ENCODE measurements at places on chromosomes 13 and 19.

DNA sequence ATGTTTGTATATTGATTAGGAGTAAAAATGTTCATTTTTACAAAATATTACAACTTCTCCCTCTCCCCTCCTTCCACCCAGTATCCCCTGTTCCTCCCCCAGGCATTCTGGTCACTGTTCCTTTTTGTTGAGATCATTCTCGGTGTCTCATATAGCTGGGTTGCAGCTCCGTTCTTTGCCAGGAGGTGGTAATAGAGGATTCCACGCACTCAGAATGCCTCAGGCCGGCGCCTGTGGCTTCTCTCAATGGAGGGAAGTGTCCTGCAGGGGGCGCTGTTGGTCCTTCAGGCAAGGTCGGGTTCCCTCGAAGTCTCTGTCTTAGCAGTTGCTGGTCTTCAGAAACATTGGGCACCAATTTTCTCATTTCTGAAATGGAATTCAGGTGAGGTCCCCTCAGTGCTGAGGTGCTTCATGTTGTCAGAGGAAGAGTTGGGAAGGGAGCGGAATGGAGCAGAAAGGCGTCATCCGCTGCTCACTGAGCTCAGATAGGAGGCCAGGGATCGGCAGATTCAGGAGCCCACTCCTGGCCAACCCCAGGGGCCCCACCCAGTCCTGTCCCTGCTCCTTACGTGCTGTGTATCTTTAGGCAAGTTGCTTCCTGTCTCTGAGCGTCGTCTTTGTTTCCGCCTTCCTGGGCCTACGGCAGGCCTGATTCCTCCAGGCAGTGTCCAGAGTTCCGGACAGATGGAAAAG is 10.3 kb upstream of the GARIN5A start:
- DNase-seq: peak; percentile 47

- DNase-seq: no peak
Measured at GRCh38 chr13:35618565-35619083, 142.1 kb upstream of the MAB21L1 start.

DNA sequence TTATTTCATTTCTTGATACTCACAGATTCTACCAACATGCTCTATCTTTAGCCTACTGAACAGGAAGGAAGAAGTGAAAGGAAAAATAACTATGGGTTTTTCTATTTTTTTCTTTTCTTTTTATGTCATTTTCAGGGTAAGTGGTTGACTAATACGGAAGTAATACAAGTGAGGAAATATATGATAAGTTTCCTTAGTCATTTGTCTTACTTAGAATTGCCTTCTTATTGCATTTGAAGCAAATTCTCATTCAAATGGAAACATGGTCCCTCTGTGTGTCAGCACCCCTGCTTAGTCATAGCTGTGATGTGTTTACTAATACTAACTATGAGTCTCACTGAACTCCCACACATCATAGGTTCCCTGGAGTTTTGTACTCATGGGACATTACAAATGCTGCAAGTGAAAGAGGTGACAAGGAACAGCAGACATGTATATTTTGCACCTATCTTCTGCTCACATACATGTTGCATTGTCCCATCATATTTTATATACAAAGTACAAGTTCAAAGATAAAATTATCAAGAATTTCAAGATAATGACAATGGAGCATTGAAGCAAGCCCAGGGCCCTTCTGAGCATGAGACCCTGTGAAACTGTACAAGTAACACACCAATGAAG is 60.1 kb downstream of the DCT start:
- DNase-seq: peak; percentile 83

DNA sequence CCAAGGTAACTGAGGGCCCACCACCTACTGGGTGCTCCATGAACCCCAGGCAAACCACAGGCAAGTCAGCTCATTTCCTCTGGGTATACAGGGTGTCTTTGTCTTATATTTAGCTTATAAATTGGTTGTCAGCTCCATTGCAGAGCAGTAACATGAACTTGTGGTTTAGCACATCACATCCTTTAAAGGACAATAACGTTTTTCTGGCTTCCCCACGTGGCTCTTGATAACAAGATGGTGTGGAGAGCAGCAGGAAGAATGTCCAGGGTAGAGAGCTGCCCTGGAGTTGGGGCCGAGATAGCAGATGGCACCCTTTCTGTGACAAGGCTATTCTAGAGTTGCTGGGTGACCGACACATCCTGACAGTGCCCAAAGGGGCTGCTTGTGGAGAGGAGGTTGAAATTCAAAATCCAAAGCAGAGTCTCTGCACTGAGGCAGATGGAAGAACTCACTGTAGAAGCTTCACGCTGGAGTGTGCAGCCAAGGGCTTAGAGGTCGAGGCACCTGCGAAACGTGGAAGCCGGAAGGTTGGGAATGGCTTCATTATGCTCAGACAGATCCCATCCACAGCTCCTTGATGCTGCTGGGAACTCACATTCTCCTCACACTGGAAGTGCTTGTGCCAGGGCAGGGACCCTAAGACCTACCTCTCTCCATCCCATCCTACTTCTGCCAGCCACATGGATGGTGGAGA is 133.0 kb upstream of the FRY start:
- DNase-seq: no peak

DNA sequence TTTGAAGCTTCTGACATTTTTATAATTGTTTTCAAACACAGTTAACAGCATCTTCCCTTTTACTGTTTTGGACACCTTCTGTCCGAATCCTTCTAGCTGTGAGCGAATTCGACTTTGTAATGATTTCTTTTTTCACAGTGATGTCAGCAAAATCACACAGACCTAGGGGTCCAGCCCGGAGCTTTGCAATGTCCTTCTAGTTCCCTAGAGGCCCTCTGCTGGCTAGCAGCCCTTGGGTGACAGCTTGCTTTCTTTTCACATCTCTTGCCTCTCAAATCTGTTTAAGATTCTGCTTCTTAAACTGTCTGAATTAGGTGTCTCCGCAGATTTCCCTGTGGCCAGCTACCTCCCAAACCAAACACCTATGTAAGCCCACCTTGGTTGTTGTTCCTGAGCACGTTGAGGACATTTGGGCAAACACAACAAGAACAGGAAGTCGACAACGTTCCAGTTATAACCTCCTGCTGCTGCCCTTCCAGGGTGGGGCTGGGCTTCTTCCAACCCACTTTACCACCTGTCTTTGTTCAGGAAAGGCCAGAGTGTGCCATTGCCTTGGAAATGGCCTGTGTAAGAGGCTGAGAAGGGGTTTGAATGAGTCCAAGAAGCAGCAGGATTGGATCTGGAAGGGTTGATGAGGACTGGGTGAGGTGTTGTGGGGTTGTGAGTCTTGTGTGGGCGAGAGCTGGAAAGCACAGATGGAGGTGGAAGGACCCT is 123.1 kb downstream of the ATP8A2 start:
- no peak for DNase-seq

GRCh38 chr13:57665481-57665880 is 33.9 kb downstream of the PCDH17 start:
- no peak for DNase-seq

DNA sequence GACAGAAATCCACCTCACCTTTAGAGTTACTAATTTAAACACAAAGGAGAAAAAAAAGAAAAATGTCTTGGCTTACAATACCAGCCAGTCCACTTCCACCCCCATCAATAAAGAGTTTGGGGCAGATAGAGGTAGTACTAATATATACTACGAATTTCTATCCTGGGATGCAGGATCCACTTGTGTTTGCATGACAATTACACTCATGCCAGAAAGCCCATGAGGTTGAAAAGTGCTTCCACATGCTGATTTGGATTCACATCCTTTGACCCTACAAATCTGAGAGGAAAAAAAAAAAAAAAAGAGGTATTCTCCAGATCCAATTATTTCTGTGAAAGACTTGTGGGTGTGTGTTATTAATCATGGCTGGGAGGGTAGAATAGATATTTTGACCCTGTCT is 335.2 kb downstream of the SLITRK1 start:
- no peak for DNase-seq

DNA sequence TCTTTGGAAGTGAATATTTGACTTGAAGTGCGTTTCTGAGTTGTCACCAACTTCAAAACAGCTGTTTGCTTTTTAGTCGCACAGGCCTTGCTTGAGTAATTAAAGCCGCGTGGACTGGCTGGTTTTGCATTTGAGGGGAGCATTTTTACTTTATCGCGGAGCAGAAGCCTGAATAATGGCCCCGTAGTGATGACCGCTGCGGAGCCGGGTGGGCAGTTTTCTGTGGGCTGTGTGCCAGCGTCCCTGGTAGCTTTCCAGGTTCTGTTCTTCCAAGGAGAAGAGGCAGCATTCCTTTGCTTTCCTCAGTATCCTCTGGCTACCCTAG is 1.1 kb downstream of the NAA16 start:
- DNase-seq: peak; percentile 16
